ENCODE measurements at places on chromosomes 2 and 18.

DNA sequence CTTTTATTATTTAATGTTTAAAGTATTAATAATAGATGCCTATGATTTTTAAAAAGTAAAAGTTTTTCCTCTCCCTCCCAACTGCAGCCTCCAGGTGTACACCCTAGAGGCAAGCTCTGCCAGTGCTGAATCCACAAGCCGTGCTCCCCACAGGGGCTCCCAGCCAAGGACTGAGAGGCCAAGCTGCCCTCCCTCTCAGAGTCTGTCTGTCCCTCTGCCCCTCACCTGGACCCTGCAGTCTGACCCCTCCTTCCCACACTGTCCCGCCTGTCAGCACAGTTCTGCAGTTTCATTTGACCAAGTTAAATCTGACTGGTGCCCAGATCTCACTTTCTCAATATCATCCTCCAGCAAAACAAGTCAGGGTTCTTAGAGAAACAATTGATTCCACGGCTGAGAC, 14.8 kb upstream of the PROC start:
- DNase-seq, result no peak

DNA sequence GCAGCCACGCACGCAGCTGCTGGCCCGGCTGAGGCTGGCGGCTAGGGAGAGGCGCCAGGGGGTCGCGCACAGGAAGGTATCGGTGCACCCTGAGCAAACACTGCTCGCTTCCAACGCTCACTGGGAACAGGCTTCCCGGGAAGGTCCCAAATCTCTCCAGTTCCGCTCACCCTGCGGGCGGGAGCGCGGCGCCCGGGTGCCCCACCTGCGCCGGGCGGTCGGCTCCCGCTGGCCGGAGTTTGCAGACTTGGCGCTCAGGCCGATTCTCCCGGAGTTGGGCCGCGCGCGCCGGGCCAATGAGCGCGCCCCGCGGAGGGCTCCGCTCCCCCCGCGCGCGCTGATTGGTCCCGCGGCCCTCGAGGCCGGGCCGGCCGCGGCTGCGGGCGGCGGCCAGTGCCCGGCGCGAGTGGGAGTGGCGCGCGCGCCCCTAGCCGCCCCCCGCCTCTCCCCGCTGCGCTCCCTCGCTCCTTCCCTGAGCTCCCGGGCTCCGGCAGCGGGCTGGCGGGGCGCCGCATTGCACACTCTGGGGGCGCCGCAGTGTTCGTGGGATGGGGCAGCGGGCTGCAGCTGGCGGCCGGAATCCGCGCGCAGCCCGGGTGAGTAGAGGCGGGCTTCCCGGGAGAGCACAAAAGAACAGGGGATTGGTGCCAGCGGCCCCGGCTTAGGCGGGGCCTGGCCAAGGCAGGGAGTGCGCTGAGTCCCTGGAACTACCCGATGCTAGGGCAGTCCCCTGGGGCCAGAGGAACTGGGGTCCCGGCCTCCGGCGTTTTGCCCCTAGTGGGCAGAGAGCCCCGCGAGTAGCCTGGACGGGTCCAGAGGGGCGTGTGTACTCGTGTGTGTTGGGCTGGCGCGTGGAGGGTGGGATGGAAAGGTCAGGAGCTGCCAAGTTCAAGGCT, at the start of gene LYPD6:
TSS of gene LYPD6 (plus strand) at position 461 of the 896 bp plus-strand sequence. CDS start 107,122 bp downstream, outside the sequence.
- DNase-seq, result peak; percentile 20

DNA sequence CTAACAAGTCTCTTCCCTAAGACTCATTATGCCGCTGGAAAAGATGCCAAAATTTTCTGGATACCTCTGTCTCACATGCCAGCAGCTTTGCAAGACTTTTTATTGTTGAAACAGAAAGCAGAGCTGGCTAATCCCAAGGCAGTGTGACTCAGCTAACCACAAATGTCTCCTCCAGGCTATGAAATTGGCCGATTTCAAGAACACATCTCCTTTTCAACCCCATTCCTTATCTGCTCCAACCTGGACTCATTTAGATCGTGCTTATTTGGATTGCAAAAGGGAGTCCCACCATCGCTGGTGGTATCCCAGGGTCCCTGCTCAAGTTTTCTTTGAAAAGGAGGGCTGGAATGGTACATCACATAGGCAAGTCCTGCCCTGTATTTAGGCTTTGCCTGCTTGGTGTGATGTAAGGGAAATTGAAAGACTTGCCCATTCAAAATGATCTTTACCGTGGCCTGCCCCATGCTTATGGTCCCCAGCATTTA, 26.3 kb downstream of the DHRS9 start:
- no peak for DNase-seq

- DNase-seq, result no peak
Observed at GRCh38 chr2:241951316-241951700, 81.8 kb downstream of the RTP5 start.

DNA sequence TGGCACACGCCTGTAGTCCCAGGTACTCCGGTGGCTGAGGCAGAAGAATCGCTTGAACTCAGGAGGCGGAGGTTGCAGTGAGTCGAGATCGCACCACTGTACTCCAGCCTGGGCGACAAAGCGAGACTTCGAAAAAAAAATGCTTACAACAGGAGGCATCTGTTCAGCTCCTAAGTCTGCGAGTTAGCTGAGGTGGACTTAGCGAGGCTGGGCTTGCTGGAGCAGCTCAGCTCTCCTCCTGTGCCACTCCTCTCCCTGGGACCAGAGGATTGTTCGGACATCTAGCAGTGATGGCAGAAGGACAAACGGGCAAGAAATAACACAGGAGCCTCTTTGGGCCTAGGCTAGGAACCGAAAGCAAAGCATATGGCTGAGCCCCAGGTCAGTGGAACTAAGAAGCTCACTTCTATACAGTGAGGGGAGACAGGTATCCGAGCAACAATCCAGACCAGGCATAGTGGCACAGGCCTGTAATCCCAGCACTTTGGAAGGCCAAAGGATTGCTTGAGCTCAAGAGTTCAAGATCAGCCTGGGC, 260.1 kb downstream of the GLI2 start:
- DNase-seq, result no peak

DNA sequence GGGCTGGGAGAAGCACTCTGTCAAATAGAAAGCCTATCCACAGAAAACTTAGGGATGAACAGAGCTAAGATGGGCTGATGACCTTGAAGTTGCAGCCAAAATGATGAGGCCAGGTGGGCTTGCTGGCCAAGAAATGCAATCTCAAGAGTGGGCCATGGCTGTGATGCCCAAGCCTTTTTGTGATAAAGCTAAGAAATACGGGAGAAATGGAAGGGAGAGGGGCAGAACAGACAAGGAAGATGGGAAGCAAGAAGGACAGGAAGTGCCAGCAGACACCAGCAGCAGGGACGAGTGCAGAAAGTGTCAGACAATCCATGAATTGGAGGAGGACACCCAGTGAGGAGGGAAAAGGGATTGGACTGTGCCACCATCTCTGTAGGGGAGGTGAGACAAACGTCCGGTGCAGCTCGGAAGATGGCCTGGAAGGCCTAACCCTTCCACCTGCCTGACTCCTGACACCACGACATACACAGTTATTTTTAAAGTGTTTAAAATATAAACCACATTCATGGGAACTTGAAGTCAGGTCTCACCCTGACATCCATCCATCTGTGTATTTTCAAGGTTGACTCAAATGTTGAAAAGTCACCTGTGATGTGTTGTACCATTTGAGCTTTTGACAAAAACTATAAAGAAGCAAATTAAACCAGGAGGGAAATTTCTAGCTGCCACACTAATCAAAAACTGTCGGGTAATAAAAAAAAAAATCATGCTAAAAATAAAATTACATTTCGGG, 105.5 kb downstream of the BCL2 start:
- DNase-seq, result no peak

DNA sequence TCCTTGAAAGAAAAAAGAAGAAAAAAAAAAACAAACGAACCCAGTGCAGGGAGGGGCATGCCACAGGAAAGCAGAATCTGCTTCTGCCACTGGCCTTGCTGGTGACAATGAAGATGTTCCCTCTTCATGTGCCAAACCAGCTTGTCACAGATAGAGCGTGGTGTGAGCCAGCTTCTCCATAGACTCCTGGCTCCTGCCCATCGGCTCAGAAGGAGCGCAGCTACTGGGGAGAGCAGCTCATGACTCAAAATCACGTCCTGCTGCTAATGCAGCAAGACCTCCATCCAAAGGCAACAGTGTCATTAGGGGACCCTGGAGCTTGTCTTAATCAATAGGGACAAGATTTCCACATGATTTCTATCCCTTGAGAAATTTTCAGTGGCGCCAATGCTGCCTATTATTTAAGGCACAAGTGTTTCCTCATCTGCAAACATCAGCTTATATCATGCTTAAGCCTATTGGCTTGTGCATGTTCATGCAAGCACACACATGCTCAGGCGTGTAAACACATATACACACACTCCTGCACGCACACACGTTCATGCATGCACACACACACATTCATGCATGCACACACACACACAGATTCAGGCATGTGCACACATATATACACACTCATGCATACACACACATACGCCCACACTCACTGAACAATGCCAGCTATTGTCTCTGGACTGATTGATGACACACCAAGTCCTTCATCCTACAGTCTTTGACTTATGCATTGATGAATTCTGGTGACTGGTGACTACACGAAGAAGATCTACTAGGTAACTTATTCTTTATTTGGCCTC, 682.0 kb upstream of the ID2 start:
- DNase-seq, result no peak

DNA sequence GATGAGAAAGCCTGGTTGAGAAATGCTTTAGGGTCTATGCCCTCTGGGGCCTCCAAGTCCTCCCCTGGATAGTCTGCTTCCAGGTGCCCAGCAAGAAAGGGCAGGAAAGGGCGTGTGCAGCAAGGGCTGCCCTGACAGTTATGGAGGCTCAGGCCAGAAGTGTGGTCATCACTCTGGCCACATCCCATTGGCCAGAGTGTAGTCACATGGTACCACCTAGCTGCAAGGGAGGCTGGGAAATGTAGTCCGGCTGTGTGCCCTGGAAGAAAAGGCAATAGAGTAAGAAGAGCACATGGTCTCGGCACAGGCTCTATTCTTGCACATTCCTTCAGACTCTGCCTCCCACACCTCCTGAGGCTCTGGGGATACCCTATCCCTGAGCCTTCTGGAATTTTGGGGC, 35.7 kb downstream of the ODC1 start:
- DNase-seq, result peak; percentile 56

- no peak for DNase-seq
Observed at GRCh38 chr2:148813603-148814065, 61.4 kb upstream of the KIF5C start.

DNA sequence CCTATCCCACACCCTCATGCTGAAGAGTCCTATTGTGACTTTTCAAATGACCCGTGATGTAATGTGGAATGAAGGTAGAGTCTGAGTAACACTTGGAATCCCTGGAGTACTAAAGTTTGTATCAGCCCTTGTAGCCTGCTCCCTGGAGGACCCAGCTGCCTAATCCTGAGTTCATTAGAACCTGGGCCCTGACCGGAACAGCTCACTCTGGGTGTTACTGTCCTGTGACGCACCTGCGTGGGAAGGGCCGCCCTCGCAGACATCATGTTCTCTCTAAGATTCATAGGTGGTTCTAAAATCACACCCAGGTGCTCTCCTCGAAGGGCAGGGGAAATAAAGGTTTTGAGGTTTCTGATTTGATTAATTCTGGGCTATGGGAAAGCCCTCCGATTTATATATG, 62.3 kb downstream of the NCK2 start:
- DNase-seq, result no peak

- no peak for DNase-seq
Observed at GRCh38 chr2:233068762-233069418, 8.7 kb downstream of the INPP5D start.

GRCh38 chr2:74507926-74508520, 528 bp upstream of the PCGF1 start:
- DNase-seq, result peak; percentile 48

DNA sequence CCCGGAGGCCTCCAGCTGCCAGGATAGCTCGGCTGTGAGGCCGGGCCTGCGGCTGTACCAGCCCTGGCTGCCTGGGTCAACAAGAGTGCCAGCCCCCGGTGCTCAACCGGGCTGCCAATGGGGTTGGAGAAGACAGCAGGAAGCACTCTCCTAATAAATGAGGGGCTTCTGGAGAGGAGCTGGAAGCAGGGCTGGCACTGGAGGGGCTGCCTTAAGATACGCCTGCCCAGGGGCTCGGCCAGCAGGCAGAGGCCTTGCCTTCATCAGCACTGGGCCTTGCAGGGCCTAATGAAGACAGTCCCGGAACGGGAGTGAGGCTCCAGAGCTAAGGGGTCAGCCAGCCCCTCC, 73.6 kb downstream of the TEX51 start:
- no peak for DNase-seq

GRCh38 chr18:36128907-36129299, 237 bp downstream of the SLC39A6 start:
- DNase-seq, result no peak

DNA sequence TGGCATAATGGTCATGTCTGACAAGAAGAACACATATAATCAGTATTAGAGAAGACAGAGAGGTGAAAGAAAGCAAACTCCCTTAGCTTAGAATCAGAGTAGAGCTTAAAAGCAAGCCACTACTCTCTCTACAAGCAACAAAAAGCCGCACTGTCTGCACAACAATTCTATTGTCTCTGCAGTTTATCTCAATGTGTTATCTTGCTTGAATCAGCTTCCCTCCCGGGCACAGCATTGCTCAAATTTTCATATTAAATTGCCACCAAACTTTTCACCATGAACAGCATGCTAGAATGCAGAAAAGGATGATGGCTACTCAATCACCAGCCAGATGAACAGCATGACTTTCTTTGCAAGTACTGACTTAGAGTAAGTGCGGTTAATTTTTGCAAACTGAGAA, 356.0 kb upstream of the KYNU start:
- DNase-seq, result no peak

- peak; percentile 94 for DNase-seq
Observed at GRCh38 chr18:48934723-48935432, 15.9 kb downstream of the SMAD7 start.

DNA sequence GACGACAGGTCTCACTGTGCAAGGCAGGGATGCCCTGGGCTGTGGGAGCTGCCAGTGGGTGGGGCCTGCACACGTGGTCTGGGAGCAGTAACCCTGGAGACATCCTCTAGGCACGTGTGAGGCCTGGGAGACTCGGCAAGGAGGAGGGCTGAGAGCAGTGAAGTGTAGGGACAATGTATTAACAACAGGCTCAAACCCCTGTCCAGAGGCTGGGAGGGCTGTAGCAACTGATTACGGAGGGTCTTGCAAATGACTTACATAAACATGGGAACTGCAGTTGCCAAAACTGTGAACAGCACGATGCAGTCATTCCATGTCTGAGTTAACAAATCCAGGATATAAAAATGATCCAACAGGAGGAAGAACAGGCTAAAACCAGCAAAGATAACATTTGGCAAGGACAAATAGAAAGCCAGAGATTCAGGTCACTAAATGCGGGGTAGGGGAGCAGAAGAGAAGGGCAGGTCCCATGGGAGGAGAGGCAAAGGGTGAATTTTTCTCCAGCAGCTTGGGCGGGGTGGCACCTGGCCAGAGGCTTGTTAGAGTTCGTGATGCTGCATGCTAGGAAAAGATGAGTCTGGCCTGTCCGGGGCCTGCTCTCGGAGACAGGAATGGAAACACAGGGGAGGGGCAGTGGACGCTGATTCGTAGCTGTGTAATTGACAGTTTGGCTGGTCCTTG, 44.9 kb downstream of the CYP27C1 start:
- DNase-seq, result no peak

- DNase-seq, result no peak
Observed at GRCh38 chr2:68746408-68746807, 11.8 kb downstream of the ARHGAP25 start.

Measured in RPMI8226 (cell line).